Testis (tissue), 5 donors: ENCODE measurements at places on chromosomes 4 and X. TPM values are rescaled to one million over a fixed set of nuclear protein-coding genes. Genes with fewer than 3 reads are reported as not detected.

SGMS2 gene
- polyA plus RNA-seq, result 24.2 TPM

CTAG2 gene
- 8.4 TPM for polyA plus RNA-seq

SLIT2 gene
- 8.7 TPM for polyA plus RNA-seq

CXorf51A gene
- 9.0 TPM for polyA plus RNA-seq

CHIC1 gene
- polyA plus RNA-seq, result 4.0 TPM

MAGEB1 gene
- polyA plus RNA-seq, result 36.6 TPM

TIMM17B gene
- polyA plus RNA-seq, result 32.9 TPM

PUDP gene
- polyA plus RNA-seq, result 8.8 TPM

SPOCK3 gene
- 1.5 TPM for polyA plus RNA-seq

NPNT gene
- 17.9 TPM for polyA plus RNA-seq

FABP2 gene
- not detected for polyA plus RNA-seq

HERC5 gene
- polyA plus RNA-seq, result 72.6 TPM

EXOC1L gene
- polyA plus RNA-seq, result not detected

ASMT gene
- not detected for polyA plus RNA-seq

GLRA3 gene
- polyA plus RNA-seq, result 1.3 TPM

LAMTOR3 gene
- polyA plus RNA-seq, result 50.2 TPM

SMIM10L2A gene
- 15.0 TPM for polyA plus RNA-seq

FGF5 gene
- polyA plus RNA-seq, result not detected

OPHN1 gene
- 2.3 TPM for polyA plus RNA-seq

C4orf50 gene
- 1.1 TPM for polyA plus RNA-seq

NXF3 gene
- 119 TPM for polyA plus RNA-seq
